Pancreas (tissue), 10 donors: ENCODE measurements at places on chromosomes 11 and 22.

DNA sequence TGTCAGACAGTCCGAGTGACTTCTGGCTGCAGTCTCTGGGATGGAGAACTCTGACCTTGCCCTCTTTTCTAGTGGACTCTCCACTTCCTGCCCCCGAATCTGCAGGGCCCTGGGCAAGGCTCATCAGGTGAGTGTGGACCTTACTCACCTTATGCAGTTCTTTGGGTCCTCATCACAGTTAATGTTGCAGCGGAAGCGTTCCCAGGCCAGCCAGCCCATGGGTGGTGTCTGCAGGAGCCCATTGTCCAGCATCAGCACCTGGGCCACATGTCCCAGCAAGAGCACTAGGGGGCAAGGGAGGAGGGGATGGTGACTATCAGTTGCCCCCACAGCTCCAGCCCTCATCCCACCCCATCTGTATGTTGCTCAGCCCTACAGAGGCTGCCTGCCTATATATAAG is 2.3 kb downstream of the NAGA start:
- peak; percentile 8 for DNase-seq

DNA sequence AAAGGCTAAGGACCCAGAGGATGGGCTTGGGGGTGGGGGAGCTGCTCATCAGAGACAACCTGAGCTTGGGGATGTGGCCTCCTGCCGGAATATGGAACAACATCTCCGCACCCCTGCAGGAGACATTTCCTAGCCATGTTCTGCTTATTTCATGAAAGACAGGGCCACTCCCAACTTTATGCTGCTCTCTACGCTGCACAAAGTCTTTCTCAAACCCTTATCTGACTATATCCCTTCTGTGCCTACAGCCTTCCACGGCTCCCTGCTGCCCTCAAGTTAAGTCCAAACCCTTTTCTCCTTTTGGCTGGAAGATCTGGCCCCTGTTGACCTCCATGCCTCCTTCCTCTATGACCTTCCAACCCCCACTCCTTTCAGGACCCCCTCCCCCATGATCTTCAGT is 562.0 kb downstream of the MN1 start:
- no peak for DNase-seq

- no peak for DNase-seq
Observed at GRCh38 chr11:121452609-121453150, at the start of gene SORL1-AS1. Gene SORL1-AS1, minus strand, starts transcription at chr11:121452967.

DNA sequence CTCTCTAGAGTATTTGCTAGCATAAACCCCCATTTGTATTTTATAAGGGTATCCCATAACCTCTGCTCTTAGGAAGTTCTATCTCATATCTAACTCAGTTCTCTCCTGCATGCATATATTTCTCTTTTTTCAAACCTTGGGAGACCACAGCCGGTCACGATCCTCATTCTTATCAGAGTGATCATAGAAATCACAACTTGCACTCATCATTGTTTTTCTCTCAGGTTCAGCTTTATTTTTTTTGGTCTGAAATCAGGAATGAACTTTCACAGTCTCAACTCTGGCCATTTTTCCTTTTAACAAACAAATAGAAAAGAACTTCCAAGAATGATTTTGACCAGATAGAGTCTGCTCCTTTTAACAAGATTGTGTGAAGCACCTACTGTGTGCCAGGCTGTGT is 98.6 kb upstream of the BLID start:
- no peak for DNase-seq

DNA sequence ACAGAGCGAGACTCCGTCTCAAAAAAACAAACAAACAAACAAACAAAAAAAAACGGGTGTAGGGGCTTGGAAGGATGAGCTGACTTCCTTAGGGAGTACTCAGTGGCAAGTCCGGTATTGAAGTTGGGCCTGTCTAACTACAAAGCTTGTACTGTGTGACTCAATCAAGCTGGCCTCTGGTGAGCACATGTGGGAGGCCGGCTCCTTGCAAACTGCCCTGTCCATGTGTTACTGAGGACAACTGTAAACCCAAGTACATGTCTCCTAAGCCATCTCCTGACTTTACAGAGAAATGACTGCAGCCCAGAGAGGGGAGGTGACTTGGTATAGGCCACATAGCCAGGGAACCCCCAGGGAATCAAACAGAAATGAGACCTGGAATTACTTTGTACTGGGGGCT is 11.6 kb downstream of the RIBC2 start:
- no peak for DNase-seq

DNA sequence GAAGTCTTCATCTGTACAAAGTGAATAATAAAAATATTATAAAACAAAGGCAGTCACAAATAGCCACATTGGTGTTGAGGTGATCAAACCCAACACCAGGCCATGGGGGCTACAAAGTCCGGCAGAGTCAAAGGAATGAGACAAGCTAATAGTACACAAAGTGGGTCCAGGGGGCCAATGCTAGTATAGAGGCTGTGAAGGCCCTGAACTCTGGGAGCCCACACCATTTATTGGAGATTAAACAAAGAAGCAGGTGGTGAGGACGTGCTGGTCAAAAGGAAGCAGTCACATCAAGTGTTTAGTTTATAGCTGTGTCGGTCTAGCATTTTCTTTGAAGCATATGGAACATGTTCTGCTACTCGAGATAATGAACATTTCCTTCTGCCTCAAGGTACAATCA is 58.6 kb upstream of the CCT8L2 start:
- no peak for DNase-seq

- DNase-seq = no peak
Observed at GRCh38 chr11:868802-869201, 26.1 kb downstream of the TSPAN4 start.

GRCh38 chr11:86523738-86524619 is 148.4 kb downstream of the ME3 start:
- DNase-seq = peak; percentile 30

DNA sequence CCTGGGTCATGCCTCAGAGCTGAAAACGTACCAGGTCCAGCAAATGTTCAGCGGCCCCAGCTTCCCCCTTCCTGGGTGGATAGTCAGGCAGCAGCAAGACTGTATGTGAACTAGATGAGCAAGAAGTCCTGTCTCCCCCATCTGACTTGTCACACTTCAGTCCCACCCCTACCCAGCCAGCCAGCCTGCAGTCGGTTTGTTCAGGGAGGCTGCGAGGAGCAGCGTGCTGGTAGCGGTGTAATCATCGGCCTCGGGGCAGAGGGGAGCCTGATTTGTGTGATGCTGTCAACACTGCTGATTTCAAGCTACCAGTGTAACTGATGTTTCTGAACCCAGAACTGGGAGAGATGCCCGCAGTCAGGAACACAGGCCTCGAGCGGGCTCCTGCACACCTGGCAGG is 9.6 kb downstream of the TMEM258 start:
- DNase-seq = no peak

- DNase-seq = no peak
Observed at GRCh38 chr11:117410861-117411710, 83.4 kb downstream of the CEP164 start.

DNA sequence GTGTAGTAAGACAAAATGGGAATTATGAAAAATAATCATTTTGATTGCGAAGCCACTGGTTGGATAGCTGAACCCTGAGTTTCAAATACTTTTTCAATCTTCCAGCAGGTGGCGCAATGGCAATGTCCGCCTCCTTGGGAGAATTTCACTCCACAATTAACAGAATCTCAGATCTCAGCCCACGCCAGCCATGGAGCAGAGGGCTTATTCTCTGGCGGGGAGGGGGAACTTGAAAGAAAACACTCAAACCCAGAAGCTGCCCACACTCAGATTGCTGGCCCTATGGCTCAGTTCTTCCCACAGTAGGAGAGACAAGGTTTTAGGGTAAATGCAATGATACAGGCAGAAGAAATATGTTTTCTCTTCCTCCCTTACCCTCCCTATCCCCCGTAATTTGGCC is 38.7 kb upstream of the RCN1 start:
- peak; percentile 33 for DNase-seq

GRCh38 chr11:134022748-134023147 is 46.1 kb upstream of the JAM3 start:
- no peak for DNase-seq

GRCh38 chr11:65560555-65561418 is 2.6 kb upstream of the LTBP3 start:
- peak; percentile 69 for DNase-seq
